Lung microvascular endothelial cell (primary cell): ENCODE measurements at places on chromosomes 4 and X.
A peak's percentile ranks its signal among the peaks of the same experiment; 100 is the strongest.

DNA sequence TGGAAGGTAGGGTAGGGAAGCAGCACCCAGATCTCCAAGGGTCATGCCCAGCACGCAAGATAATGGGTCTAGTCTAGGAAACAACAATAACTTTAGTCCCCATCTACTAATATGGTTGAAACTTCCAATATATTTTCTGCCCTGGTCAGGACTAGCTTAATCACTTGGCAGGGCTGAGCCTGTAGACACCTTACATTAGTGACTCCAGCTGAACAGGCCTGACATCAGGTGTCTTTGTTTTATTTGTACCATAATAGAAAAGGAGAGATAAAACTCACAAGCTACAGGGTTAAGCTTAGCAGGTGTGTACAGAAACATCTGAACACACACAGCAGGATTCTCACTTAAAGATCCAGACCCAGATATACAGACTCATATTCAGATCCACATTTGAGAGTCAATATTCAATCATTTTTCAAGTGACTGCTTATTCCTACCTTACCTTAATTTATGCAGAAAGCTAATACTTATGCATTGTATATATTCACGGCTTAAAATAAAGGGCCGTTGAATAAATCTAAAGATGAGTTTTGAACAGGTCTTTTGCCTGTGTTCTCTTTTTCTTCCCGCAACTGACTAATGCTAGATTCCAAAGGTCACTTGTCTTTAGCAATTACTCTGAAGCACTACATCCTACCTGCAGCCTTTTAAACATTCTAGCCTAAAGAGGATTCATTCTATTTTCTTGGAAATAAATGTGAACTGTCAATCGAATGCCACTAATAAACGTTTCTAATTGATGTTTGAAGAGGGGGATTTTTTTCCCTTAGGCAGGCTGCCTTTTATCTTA lies 745.3 kb downstream of the RPA4 start:
- no peak for DNase-seq

DNA sequence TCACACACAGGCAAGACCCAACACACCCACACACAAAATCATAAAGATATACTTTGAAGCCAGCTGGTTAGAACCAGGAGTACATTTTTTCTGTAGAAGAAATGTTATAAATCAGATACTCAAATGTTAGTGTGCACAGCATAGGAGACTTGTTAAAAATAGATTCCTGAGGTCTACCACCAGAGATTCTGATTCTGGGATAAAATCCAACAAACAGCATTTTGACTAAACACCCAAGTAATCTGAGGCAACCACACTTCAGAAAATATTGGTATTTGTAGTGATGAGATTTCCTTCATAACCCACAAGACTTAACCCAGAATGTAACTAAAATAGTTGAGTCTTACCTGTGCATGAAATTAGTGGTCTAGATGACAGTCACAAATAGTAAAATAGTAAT lies 301.8 kb downstream of the HNRNPD start:
- no peak for DNase-seq

DNA sequence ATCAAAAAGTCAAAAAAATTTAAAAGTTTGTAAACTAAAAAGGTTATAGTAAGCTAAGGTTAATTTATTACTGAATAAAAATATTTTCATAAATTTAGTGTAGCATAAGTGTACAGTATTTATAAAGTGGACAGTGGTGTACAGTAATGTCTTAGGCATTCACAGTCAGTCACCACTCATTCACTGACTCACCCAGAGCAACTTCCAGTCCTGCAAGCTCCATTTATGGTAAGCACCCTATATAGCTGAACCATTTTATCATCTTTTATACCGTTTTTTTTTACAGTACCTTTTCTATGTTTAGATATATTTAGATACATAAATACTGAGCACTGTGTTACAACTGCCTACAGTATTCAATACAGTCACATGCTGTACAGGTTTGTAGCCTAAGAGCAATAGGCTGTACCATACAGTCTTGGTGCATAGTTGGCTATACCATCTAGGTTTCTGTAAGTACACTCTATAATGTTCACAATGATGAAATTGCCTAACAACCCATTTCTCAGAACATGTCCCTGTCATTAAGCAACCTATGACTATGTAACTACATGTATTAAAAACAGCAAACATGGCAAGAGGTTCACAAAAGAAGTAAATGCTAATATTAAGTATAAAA lies 18.6 kb downstream of the ACSL4 start:
- no peak for DNase-seq

DNA sequence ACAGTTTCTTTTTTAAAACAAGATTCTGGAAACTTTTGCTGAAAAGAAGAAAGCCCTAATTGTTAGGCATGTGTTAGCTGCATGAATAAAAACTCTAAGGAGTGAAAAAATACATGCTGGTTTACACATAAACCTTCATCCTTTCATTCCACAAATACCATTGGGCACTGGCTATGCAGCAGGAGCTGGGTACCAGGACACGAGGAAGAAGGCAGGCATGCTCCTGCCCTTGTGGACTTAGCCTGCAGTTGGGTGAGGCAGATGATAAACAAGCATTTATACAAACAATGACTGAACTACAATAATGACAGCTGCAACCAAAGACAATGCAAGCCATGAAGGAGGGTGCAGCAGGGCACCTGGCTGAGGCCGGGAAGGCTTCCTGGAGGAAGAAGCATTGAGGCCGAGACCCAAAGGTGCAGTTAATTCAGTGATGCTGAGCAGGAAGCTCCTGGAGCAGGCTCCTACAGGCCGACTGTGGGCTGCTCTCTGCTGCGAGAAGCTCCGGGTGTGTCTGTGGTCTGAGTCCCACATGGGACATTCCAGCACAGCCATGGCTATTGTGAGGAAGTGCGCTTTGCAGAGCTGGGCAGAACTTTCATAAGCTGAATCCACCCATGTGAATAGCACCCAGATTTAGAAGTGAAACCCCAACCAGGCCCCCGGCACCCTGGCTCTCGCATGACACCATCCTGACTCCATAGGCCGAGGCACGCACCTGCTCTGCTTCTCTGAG lies 44.0 kb upstream of the MXD4 start:
- DNase-seq, result no peak

DNA sequence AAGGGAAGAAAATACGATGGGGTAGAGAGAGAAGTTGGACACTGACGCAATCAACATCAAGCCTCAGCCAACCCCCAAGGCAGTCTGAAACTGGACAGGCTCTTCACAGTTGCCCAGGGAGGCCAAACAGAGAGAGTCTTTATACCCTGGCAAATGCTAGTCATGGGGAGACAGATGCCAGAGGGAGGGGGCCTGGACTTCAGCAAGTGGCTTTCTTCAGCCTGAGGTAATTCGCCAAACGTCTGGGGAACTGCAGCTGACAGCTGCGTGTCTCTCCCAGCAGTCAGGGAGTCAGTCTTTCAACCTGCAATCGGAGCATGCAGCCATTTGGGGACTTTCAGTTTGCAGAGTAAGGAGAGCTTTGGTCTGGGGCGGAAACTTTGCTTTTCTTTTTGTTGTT lies 521.6 kb downstream of the TRIML1 start:
- no peak for DNase-seq

- DNase-seq, result peak; percentile 49
Measured at GRCh38 chr4:39614487-39615162, 24.0 kb downstream of the SMIM14 start.

DNA sequence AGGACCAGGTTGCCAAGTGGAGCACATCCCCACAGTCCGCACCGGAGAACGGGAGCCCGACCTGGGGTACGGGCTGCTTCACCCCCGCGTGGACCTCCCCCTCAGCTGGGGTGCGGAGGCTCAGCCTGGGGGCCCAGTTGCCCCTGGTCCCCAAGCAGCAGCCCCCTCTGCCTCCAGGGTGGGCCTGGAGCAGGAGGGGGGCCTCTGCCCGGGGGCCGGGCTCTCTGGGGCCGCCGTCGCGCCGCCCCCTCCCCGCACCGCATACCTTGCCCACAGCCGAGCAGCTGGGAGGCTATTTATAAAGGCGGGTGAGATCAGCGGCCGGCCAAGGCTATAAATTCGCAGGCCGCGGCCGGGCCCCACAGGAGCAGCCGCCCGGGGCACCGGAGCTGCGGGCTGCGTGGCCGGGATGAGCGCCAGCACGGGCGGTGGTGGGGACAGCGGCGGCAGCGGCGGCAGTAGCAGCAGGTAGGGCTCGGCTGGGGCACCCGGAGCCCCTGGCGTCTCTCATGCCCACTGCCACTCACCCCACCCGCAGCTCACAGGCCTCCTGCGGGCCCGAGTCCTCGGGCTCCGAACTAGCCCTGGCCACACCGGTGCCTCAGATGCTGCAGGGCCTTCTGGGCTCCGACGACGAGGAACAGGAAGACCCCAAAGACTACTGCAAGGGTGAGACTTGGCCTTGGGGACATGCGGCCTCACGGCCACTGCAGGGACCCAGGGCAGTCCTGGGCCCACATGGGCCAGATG lies at the start of gene SRPK3:
SRPK3 (plus strand) TSS at position 364 of the 750 bp plus-strand sequence; CDS start at position 410, 46 bp downstream.
- DNase-seq, result no peak

- no peak for DNase-seq
Measured at GRCh38 chr4:122826079-122826527, 528 bp upstream of the FGF2 start.

GRCh38 chr4:44629280-44629866 lies 22.1 kb downstream of the YIPF7 start:
- DNase-seq, result peak; percentile 55

DNA sequence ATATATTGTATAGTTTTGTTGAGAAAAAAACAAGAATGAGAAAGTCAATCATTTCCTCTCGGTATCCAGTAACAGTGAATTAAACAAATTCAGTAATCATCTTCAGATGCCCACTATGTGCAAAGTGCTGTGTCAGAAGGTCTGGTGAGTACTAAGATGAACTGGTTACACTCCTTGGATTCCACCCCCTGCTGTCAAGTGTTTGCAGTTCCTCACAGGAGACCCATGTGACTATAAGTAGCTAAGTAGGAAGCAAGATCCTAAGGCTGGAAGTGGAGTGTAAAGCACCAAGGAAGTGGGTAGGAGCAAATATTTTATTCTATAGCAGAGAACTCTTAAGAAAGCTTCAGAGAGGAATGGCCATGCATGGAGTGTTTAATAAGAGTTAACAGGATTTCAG lies 73.6 kb downstream of the SNX25 start:
- no peak for DNase-seq

DNA sequence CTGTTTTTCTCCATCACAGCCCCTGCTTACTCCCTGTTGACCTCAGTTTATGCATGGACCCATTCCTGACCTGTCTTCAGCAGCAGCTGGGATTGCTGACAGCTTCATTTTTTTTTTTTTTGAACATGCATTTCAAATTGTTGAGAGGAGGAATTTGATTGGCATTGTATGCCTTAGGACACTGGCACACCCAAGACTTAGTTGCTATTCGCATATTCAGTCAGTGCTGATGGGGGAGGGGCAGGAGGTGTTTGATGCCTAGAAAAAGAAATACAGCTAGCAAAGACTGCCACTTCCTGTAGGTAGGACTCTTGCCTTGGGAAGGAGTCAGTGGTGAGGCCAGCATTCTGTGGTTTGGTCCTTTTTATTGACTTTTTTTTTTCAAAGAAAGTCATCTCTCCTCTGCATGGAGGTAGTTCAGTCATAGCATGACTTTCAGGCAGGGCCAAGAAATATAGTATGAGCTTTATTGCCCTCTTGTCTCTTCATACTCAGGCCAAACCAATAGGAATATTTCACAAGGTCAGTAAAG lies 33.6 kb upstream of the XK start:
- DNase-seq, result no peak

- no peak for DNase-seq
Measured at GRCh38 chr4:136670265-136670664, 862.0 kb downstream of the PCDH18 start.

- DNase-seq, result no peak
Measured at GRCh38 chr4:11028334-11028733, 343.8 kb upstream of the CLNK start.

- no peak for DNase-seq
Measured at GRCh38 chrX:73401591-73402266, 45.1 kb upstream of the CDX4 start.

- peak; percentile 70 for DNase-seq
Measured at GRCh38 chrX:13235930-13236329, 83.9 kb downstream of the ATXN3L start.

GRCh38 chr4:137602436-137602835 lies 70.1 kb upstream of the PCDH18 start:
- no peak for DNase-seq

- DNase-seq, result no peak
Measured at GRCh38 chr4:78171482-78171881, 114.4 kb downstream of the FRAS1 start.

- peak; percentile 44 for DNase-seq
Measured at GRCh38 chr4:11805842-11806241, 377.1 kb upstream of the HS3ST1 start.

DNA sequence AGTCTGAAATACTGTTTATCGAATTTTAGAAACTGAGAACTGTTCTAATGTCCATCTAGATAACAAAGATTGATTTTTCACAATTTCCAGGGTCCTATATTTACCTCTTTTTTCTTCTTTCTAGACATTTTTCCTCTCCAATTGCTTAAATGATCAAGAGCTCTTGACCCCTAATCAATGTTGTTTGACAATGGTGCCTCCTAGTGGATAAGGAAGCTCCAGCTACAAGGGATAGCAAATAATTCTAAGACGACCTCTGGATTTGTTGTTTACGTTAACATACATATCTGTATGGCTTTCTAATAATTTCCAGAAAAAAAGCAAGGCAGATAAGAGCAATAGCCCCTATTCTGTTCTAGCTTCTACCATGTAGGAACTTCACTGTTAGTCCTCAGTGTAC lies 35.8 kb downstream of the GPR82 start:
- peak; percentile 52 for DNase-seq

DNA sequence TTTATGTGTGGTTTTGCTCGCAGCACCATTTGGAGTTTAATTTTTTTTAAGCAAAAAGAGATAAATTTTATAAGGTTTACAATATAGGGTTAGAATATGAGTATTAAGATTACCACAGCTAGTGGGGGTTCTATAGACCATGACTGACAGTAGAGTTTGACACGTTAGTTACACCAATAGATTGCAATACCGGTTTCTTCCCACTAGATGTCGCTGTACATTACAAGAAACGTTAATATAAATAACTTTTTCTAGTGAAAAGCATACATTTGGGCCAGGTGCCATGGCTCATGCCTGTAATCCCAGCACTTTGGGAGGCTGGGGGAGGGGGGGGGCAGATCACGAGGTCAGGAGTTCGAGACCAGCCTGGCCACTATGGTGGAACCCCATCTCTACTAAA lies 433.6 kb downstream of the MAGEB5 start:
- DNase-seq, result peak; percentile 50

DNA sequence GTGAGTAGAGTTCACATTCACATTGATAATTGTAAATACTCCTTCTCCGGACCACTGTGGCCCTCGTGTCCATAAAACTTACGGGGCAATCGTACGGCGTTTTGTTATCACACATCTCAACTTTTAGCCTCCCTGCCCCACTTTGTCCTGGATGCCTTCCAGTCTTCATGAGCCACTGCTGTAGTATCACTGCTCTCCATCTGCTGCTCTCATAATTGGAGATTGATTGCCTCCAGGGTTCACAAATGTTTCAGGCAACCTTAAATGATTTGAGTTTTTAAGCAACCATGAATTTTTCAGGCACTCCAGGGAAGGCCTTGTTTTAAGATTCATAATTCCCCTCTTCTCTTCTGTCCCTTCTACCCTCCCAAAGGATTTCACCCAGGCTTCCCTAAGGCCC lies 28.4 kb downstream of the ALPK1 start:
- DNase-seq, result no peak

GRCh38 chr4:66777097-66777496 lies 768.2 kb downstream of the CENPC start:
- DNase-seq, result no peak
